ENCODE measurements at places on chromosomes 1 and 21.
A peak's percentile ranks its signal among the peaks of the same experiment; 100 is the strongest.

DNA sequence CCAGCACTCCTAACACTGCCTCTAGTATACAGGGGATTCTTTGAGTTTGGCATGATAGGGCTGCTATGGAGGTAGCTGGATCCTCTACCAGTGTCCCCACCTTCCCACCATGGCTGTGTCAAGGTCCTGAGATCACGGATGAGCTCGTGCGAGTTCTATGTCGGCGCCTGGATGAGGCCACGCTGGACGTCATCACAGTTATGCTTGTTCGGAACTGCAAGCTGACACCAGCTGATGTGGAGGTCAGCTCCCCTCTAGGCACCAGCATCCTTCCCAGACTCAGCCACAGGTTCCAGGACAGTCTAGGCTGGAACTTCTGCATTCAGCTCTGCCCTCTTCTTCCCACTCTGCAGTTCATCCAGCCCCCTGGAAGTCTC is 15.2 kb downstream of the HYI start:
- no peak for DNase-seq

- no peak for DNase-seq
Measured at GRCh38 chr1:28343405-28343804, 14.6 kb downstream of the MED18 start.

DNA sequence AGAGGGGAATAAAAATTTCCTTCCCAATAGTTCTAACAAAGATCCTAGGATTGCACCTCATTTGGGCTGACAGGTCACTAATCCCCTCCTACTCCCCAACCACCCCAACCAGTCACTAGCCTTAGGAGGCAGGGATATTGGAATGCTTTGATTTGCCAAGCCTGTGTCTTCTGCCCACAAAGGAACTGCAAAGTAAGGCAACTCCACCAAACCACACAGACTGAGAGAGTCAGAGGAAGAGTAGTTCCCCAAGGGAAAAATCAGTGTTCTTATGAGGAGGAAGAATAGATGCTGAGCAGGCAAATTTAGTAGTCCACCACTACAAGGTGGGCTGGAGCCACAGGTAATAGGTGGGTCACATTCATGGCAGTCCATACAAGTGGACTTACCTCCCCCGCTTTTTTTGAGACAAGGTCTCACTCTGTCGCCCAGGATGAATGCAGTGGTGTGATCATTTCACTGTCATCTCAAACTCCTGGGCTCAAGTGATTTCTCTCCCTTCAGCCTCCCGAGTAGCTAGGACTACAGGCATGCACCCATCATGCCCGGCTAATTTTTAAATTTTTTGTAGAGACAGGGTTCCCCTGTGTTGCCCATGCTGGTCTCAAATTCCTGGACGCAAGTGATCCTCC is 3.7 kb upstream of the TMEM39B start:
- no peak for DNase-seq

- no peak for DNase-seq
Measured at GRCh38 chr1:98981917-98982513, 22.6 kb downstream of the PLPPR5 start.

DNA sequence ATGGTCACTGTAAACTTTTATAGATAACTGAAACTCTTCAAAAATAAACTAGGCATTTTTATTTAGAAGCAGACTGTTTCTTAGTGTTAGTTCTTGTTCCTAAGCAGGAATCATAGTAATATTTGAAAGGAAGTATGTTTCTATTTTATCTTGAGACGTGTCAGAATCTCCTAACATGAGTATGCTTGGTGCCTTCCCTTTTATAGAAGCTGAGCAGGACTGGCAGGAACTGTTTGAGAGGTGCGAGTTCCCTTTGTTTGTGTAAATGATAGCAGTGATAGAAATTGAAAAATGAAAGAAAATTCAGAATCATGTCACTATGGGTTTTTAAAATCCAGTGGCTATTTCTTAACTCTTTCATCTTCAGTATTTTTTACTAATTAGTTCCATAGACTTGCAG is 56.9 kb downstream of the LRRC8D start:
- no peak for DNase-seq

DNA sequence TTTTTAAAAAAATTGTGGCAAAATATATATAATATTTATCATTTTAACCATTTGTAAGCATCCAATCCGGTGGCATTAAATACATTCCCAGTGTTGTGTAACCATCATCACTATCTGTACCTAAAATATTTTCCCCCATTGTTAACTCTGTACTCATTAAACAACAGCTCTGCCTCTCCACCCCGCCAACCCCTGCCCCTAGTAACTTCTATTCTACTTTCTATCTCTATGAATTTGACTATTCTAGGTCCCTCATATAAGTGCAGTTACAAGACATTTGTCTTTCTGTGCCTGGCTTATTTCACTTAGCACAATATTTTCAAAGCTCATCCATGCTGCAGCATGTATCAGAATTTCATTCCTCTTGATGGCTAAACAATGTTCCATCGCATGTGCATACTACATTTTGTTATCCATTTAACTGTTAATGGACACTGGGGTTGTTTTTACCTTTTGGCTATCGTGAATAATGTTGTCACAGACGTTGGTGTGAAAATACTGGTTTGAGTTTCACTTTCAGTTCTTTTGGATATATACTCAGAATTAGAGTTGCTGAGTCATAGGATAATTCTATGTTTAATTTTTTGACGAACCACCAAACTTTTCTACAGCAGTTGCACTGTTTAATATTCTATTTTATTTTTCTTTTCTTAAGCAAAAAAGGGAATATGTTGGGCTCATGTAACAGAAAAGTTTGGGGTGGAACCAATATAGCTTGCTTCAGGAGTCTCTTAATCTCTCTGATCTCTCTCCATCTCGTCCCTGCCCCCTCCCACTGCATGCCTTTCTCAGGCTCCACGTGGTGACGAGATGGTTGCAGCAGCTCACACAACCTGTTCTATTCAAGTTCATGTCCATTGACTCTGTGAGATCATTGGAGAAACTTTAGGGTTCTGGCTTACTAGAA is 25.2 kb upstream of the RCAN1 start:
- no peak for DNase-seq

DNA sequence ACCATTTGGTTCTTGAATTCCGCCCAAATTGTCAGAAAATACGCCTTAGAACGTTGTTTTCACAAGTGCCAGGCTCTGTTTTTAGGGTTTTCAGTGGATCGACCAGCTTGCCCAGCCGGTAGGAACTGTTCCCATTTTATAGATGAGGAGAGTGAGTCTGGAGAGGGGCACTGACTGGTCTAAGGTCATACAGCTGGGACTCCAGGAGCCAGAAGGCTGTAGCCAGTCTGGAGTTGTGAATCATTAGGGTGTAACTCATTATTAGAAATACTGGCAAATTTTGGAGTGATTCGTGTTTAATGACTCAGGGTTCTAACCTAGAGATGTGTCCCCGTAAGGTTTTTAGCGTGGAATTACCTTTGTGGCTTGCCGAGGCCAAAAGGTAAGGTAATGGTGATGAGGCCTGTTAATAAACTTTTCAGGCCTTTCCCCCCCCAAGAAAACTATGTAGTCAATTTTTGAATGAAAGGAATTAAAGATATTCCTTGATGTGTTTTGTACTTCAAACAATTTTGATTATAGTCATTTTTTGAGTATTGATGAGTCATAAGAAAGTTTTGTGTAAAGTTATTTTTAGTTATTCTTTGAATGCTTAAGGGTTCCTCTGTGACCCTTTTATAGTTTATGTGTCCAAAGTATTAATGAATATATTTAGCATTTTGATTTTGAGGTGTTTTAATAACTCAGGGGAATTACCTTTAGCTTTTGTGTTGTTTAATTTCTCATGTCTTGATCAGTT is 2.1 kb downstream of the DYRK1A start:
- DNase-seq, result no peak

DNA sequence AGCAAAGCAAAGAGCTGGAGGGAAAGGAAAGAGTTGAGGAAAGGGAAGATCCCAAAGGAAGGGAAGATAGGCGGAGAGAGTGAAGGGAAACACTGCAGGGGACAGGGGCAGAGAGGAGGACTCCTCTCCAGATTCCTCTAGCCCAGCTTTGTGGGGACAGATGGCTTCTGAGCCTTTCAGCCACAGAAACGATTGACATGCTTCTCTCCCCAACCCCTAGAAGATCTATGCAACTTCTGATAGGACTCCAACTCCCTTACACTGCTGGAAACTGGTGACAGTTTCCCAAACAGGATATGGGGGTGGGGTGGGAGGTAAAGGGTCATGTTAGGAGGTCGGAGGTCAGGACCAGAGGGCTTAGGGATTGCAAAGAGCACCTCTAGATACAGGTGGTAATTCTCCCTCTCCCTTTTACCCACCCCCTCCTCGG is 6.5 kb downstream of the MEX3A start:
- DNase-seq, result no peak

GRCh38 chr1:31529999-31530684 is 46.2 kb upstream of the TINAGL1 start:
- DNase-seq, result no peak

GRCh38 chr1:3714814-3715213 is 37.4 kb upstream of the CCDC27 start:
- DNase-seq, result no peak

DNA sequence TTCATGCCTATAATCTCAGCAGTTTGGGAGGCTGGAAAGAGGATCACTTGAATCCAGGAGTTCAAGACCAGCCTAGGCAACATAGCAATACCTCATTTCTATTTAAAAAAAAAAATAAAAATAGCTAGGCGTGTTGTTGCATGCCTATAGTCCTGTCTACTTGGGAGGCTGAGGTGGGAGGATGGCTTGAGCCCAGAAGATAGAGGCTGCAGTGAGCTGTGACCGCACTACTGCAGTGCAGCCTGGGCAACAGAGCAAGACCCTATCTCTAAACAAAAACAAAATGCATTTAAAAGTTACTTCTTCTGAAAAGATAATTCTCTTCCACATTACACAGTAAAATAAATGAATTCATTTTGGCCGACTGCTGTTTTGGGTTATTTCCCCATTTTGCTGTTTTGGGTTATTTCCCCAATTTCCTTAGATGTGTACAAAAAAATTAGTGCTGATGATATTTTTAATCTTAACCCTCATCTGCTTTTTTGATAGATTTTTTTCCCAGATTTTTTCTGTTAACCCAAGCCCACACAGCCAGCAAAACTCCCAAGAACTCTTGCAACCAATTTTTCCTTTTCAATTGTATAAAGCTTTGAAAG is 23.0 kb upstream of the SAMSN1 start:
- no peak for DNase-seq

GRCh38 chr1:111446967-111447892 is 1.8 kb downstream of the WDR77 start:
- DNase-seq, result no peak

- DNase-seq, result no peak
Measured at GRCh38 chr1:151907363-151908139, 1.8 kb downstream of the THEM4 start.

DNA sequence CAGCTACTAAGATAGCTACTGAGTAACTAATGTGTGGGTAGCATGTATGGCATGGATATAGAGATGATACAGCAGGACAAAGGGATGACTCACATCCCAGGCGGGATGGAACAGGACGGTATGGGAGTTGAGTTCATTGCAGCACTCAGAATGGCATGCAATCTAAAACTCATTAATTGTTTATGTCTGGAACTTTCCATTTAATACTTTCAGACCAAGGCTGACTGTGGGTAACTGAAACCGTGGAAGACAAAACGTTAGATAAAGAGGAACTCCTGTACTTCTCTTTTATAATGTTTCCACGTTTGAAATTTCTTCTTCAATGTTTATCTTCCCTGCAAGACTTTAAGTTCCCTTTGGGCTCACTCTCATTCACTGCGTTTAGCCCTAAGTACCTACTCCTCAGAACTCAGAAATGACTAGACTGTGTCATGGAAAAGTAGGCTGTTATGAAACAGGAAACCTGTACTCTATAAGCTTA is 151.9 kb downstream of the MAGI3 start:
- DNase-seq, result no peak

- peak; percentile 1 for DNase-seq
Measured at GRCh38 chr21:28337315-28337714, 655.4 kb downstream of the LTN1 start.

DNA sequence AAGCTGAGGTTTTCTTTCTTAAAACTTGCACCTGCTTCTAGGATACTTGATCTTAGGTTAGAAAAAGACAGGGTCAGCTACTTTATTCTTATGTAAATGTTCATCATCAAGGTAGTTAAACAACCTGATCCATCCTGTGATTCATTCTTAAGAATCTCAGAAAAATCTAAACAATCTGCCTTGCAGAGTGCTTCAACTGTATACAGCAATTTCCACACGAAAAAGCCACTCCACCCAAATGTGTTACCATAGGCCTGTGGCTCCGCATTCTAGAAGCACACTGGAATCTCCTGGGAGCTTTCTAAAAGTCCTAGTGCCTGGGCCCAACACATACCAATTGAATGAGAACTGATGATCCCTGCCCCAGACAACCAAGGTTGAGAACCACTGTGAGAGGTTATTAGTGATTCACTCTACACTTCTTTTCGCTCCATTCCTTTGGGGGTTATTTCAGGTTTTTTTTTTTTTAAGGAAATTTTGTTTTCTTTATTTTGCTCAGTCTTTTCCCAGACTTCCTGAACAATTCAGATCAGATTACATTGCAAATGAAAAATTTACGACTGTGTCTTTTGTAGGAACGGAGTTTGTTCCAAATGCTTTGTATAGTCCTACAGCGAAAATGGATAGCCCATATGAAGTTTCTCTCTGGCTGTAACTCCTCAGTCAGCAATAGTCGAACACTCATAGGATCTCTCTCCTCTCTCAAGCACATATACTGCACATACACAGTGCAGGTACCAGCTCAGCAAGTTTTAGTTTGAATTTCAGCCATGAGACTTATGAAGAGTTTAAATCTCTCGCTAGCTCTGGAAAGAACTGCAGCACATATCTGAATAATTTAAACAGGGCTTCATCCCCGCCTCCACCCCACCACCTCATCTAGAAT is 16.1 kb downstream of the SMYD2 start:
- DNase-seq, result no peak

All from HuH-7 (cell line).